Stimulated activated naive CD4-positive, alpha-beta T cell (primary cell): ENCODE measurements at places on chromosomes 4 and X.
A peak's percentile ranks its signal among the peaks of the same experiment; 100 is the strongest.

DNA sequence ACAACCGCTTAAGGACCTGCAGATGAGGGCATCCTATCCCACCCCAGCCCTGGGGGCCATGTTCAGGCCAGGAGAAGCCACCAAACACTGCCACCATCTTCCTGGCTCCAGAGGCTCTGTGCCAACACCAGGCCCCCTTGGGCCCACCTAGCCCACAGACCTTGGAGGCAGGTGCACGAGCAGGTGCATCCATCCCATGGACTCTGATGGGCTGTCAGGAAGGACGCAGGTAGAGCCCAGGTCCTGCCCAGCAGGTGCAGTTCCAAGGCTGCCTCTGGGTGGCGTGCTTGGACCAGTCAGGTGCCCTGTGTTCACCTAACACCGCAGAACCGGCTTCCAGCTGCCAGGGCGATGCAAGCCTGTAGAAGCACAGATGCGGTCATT is 22.8 kb upstream of the PDE6B start:
- DNase-seq, result no peak

DNA sequence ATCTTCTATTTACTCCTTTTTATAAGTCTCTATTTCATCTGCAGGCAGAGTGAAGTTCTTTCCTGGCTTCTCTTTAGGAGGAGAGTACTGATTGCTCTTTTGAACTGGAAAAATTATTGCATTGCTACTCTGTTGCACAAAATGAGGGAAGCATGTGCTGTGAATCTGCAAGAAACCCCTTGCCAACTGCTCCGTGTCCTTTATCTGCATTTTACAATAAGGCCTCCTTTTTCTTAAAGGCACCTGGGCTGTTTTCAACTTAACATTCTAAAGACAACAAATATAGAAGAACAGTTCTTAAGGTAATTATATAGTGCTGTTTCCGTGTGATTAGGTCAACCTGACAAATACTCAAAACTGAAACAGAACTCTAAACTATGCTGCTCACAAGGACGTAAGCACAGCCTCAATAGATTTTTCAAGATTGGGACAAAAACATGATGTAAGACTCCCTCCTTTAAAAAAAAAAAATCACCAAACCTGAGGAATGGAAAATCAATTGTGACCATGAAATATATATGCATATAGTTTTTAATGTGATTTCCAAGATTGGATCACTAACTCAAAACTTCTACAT is 716.6 kb upstream of the INTU start:
- no peak for DNase-seq

- DNase-seq, result no peak
Observed at GRCh38 chr4:19497705-19498104, 754.0 kb upstream of the SLIT2 start.

GRCh38 chrX:136193771-136194170 is 46.4 kb downstream of the FHL1 start:
- DNase-seq, result no peak

- no peak for DNase-seq
Observed at GRCh38 chr4:106318511-106318910, 2.2 kb downstream of the AIMP1 start.

GRCh38 chrX:143081231-143081630 is 55.5 kb downstream of the SPANXN4 start:
- DNase-seq, result no peak

DNA sequence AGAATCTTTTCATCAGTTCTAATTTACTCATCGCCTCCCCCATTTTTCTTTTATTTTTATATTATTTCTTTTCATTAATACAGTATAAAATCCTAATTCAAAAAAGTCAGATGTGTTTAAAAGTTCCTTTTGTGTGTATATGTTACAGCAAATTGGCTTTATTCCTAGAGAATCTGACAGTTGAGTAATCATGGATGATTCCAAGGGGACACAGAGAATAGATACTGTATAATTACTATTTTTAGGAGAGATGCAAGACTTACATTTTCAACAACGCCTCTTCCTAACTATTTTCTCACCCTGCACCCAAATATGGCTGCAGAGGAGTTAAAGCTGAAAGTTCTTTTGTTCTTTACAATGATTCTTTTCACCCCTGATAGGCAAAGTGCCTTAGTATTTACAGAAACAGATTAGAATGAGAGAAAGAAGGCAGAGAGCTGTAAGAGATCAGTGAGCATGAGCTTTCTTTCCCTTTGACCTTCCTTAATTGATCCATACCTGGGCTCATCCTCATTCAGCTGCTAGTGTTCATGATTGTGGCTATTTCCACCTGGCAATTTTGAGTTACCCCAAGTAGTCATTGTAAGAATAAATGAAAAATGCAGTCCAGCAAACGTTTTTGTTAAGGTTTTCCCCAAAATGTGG is 210.8 kb downstream of the SLC4A4 start:
- no peak for DNase-seq

DNA sequence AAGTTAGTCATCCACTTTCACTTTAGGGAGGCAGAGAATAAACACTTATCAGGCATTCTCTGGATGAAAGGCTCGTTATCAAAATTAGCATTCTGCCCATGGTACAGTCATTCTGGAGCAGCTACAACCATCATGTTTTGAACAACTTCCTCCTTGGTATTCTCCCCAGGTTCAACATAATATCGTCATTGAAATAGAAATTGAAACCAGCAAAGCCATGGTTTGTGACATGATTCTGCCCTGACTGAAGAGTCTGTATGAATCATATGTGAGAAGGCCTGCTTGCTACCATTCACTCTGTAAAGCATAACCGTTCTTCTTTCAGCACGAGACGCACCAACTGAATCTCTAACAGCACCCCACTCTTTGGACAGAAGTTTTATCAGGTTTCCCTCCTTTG is 127.5 kb upstream of the RADX start:
- DNase-seq, result peak; percentile 4

DNA sequence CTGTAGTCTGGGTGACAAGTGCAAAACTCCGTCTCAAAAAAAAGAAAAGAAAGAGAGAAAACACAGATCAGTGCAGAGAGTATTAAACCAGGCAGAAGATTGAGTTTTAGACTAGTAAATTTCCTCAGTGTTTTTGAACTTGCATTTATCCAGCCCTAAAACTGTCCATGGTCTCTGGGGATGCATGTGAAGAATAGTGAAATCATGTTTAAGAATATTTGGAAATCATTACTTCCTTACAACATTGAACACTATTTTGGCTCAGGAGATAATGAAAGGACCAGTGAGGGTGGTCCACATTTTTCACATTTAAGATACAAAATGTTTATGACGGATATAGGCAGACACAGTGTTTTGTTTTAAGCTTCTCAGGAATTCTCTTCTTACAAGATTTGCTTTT is 195.8 kb upstream of the RASGEF1B start:
- DNase-seq, result no peak
